ENCODE measurements at places on chromosomes 2 and 18. TPM values are rescaled to one million over a fixed set of nuclear protein-coding genes. Genes with fewer than 3 reads are reported as not detected.

The DSEL gene
- total RNA-seq = 0.44 TPM

The TUBB8B gene
- total RNA-seq = not detected

The IL1A gene
- 0.15 TPM for total RNA-seq

The CNOT9 gene
- total RNA-seq = 45.1 TPM

The GCA gene
- total RNA-seq = 6.1 TPM

The FASTKD2 gene
- total RNA-seq = 33.4 TPM

The MAP3K19 gene
- total RNA-seq = not detected

The GPR39 gene
- 9.8 TPM for total RNA-seq

The RGPD4 gene
- total RNA-seq = 0.07 TPM

The TP53I3 gene
- 177 TPM for total RNA-seq

The ZSWIM2 gene
- total RNA-seq = not detected

The GDF7 gene
- 0.03 TPM for total RNA-seq

The ALK gene
- total RNA-seq = not detected

The BCL2 gene
- 0.58 TPM for total RNA-seq

The ANKRD30BL gene
- not detected for total RNA-seq

The IL1F10 gene
- not detected for total RNA-seq

The KCNG2 gene
- total RNA-seq = not detected

The ANKAR gene
- 0.82 TPM for total RNA-seq

The CCDC85A gene
- total RNA-seq = 0.05 TPM

The UGT1A4 gene
- not detected for total RNA-seq

The NRBP1 gene
- total RNA-seq = 130 TPM

The IL36RN gene
- 0.06 TPM for total RNA-seq

The GYPC gene
- not detected for total RNA-seq

The POTEI gene
- total RNA-seq = 0.01 TPM

The EGR4 gene
- total RNA-seq = 0.28 TPM

The POLE4 gene
- total RNA-seq = 178 TPM

The ORC4 gene
- 38.3 TPM for total RNA-seq

The RAB6D gene
- total RNA-seq = not detected

The ABCG8 gene
- not detected for total RNA-seq

The ASNSD1 gene
- total RNA-seq = 34.4 TPM

The CASP8 gene
- total RNA-seq = 40.0 TPM

The ST6GAL2 gene
- 19.4 TPM for total RNA-seq

The CYTIP gene
- not detected for total RNA-seq

The SULT1C4 gene
- total RNA-seq = not detected

The LPIN1 gene
- total RNA-seq = 13.5 TPM

The TNFRSF11A gene
- total RNA-seq = 6.5 TPM

The ABHD1 gene
- 1.9 TPM for total RNA-seq

The CXCR4 gene
- 0.43 TPM for total RNA-seq

The SIX2 gene
- total RNA-seq = 0.35 TPM

The POTEJ gene
- total RNA-seq = not detected

The COLEC11 gene
- 0.67 TPM for total RNA-seq

The THADA gene
- 28.0 TPM for total RNA-seq

The SP140L gene
- total RNA-seq = 3.3 TPM

The MEMO1 gene
- 81.7 TPM for total RNA-seq

The ZFP36L2 gene
- 24.5 TPM for total RNA-seq

The SEC11C gene
- 68.1 TPM for total RNA-seq

The NDC80 gene
- 11.2 TPM for total RNA-seq

The PAX3 gene
- total RNA-seq = not detected

The ANKRD62 gene
- total RNA-seq = not detected

The SLC38A11 gene
- total RNA-seq = not detected

The UGT1A10 gene
- total RNA-seq = 0.26 TPM

The MYO1B gene
- 72.4 TPM for total RNA-seq

All from A549 treated with CpdA at 1 μM for 4 hours (cell line).